ENCODE measurements at places on chromosomes 3 and 15.

- peak; percentile 73 for DNase-seq
These were observed 80.6 kb downstream of the ULK4 start for GRCh38 chr3:41881233-41881821.

DNA sequence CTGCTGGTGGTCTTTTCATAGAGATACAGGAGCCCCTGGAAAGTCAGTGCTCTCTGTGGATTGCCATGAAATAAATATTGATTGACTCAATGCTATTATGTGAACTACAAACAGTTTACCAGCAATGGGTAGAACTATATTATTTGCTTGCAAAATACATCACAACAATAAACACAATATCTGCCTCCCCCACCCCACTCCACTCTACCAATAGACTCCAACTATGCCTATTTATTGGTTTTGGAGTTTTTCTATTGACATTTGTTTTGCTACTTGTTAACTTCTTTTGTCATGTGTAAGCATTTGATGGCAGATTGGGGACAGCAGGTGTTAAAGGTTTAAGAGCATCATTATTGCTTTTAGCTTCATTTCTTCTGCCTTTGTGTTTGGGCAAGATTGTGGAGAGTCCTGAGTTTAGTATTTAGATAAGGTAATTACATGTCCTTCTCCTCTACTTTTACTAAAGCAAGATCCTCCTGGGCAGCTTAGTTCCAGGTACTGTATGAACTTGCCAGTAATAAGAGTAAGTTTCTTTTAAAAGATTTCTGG, 8.3 kb downstream of the FNDC3B start:
- DNase-seq, result no peak

DNA sequence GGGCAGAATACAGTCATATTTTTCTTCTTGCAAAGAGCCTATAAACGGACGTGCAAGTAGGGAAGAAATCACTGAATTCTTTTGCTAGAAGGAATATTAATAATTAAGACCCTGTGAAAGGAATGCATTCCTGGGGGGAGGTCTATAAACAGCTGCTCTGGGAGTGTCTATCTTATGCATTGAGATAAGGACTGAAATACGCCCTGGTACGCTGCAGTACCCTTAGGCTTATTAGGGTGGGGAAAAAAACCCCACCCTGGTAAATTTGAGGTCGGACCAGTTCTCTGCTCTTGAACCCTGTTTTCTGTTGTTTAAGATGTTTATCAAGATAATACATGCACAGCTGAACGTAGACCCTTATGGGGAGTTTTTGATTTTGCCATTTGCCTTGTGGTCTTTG, 100.0 kb upstream of the KBTBD8 start:
- no peak for DNase-seq

- peak; percentile 17 for DNase-seq
These were observed 105.9 kb downstream of the OTOL1 start for GRCh38 chr3:161602475-161602874.

GRCh38 chr3:169060037-169060436, 603.5 kb downstream of the MECOM start:
- DNase-seq, result no peak

DNA sequence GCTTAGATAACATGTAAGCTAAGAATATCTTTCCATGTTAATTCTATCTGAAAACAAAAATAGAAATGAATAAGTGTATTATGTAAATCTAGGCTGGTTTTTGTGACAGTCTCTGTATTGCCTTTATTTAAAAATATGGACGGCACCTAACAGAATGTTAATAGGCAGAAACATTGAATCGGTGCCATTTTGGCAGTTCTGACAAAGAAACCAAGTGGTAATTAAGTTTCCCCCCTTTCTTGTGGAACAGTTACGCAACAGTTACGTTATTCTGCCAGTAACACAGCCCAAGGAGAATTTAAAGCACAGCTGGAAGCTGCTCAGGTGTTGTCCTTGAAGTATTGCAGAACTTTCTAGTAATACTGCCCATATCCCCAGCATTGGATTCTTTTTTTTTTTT, 21.5 kb downstream of the LARS2 start:
- peak; percentile 8 for DNase-seq

GRCh38 chr15:57589754-57590153, 1.9 kb upstream of the MYZAP start:
- no peak for DNase-seq

GRCh38 chr3:45610119-45610518, 15.6 kb downstream of the LIMD1 start:
- DNase-seq, result no peak

GRCh38 chr15:48553559-48553958, 92.0 kb downstream of the FBN1 start:
- no peak for DNase-seq

- no peak for DNase-seq
These were observed 34.6 kb upstream of the DNAJC13 start for GRCh38 chr3:132382688-132383194.

DNA sequence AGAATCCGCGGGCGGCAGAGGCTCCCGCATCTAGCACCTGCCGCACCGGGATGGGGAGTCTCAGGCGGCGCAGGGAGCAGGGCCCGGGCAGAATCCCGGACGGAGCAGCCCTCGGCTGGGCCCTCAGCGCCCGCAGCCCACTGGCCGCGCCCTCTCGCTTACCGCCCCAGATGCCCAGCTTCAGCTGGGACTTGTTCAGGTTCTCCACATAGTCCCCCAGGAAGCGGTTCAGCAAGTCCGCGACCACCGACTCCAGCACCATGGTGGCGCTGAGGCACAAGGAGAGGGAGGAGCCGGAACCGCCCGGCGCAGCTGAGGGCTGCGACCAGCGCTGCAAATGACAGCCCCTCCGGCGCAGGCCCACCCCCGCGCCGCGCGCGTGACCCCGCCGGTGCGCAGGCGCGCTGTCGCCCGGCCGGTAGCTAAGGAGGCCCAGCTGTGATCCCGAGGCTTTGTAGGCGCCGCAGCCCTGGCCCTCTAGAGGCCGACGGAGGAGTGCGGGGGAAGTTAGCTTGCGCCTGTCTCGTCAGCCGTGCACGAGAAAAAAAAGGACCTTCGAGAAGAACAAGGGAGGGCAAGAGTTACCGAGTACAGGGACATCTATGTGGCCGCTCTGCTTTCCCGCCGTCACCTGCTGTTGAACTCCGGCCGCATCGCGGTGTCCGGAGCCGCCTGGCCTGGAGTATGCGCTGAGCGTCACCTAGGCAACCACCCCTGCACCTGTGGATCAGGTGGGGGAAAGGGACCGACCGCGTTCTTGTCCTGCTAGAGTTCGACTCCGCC, at the start of gene VPS13C:
Gene VPS13C, minus strand, starts transcription at position 335 of the 783 bp plus-strand sequence. Its CDS starts 73 bp downstream, at position 262.
- DNase-seq, result peak; percentile 97

Measured in hematopoietic multipotent progenitor cell treated with erythropoietin and hydrocortisone succinate and interleukin-3 and kit ligand, for 6 days (in vitro differentiated cells).